ENCODE measurements at places on chromosomes 1 and 21. TPM values are rescaled to one million over a fixed set of nuclear protein-coding genes. Genes with fewer than 3 reads are reported as not detected.
A peak's percentile ranks its signal among the peaks of the same experiment; 100 is the strongest.

DNA sequence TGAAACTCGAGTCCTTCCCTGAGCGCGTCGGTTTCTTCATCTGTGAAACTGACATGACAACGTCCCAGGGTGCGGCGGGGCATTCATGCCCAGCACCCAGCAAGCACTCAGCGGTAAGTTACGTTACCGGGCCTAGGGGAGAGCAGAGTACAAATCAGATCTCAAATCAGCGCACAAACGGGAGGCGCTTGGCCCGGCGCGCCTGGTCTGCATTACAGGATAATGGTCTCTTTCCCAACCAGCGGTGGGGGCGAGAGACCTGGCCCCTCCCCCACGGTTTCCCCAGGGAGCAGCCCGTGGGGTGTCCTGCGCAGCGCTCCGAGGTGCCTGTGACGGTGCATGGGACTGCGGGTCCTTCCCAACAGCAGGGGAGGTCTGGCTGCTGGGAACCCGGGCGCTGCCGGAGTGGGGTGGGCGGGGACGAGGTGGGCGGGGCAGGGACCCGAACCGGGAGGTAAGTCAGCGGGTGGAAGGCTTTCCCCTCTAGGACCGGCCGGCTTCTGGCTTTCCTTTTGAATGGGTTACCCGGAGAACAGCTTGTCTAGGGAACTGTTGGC is 1.0 kb downstream of the TMEM51 start:
- DNase-seq = peak; percentile 44

GRCh38 chr1:23530087-23530746 is 816 bp downstream of the E2F2 start:
- DNase-seq = no peak

The S100A2 gene
- total RNA-seq = not detected

GRCh38 chr1:59499943-59500569 is 203.2 kb downstream of the FGGY start:
- no peak for DNase-seq

- DNase-seq = no peak
Measured at GRCh38 chr1:45623972-45624371, at the start of gene CCDC17. TSS of gene CCDC17 (minus strand) at chr1:45624054. CDS start at chr1:45623909, 145 bp downstream.

- DNase-seq = no peak
Measured at GRCh38 chr1:180805316-180805715, 107.4 kb upstream of the KIAA1614 start.

DNA sequence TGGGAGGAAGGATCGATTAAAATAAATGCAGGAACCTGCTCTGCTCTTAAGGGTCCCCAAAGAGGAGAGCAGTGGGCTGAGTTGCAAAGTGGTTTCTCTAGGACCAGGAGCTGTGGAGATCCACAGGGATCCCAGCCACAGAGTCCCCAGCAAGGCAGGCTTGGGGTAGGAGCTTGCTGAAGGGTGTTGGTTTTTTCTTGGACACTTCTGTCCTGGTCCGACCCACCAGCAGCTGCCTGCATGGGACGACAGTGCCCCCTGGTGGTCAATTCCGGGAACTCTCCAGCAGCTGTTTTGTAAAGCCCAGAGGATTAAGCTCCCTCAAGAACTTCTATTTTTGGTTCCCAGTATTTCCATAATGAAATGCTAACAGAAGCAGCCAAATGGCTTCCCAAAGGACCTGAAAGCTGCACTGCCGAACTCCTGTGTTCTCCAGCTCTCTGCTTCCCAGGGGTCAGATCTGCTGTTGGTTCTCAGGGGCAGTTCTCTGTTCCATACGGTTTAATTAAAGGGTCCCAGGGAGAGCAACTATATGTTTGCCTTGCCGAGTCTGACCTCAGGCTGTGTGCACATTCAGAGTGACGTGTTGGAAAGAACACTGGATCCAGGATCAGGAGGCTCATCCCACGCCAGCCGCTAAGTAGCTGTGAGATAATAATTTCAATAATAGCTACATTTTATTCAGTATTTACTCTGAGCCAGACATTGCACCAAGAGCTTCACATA is 23.2 kb downstream of the NENF start:
- peak; percentile 89 for DNase-seq

- no peak for DNase-seq
Measured at GRCh38 chr21:37673801-37674575, 242.3 kb downstream of the KCNJ6 start.

DNA sequence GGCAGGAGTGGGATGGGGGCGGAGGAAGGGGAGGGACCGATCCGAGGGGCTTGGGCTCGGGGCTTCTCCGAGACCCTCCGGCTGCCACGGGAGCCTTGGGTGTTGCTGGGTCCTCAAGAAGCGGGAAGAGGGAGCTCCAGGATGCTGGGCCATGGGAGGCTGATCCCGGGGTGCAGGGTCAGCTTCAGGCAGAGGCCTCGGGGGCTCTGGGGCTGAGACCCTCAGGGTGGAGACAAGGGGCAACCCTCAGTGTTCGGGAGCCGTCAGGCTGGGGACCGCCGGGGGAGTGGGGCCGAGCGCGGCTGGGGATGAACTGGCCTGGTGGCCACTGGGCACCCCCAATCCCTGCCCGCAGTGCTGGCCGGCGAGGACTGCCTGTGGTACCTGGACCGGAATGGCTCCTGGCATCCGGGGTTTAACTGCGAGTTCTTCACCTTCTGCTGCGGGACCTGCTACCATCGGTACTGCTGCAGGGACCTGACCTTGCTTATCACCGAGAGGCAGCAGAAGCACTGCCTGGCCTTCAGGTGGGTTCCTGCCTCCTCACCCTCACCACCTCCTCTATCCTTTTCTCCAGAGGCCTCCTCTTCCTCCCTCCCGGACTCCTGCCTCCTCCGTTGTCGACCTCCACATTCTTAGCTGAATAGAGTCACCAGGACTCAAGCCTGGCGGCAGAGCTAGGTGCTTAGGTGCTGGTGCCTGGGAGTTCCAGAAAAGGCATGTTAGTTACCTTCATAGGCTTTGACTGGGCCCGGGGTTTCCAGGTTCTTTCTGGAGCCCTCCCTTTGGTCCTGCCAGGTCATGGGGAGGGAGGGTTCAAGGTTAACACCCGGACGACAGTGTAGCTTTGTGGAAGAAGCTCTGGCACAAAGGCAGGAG is 631 bp downstream of the SHISA4 start:
- no peak for DNase-seq

DNA sequence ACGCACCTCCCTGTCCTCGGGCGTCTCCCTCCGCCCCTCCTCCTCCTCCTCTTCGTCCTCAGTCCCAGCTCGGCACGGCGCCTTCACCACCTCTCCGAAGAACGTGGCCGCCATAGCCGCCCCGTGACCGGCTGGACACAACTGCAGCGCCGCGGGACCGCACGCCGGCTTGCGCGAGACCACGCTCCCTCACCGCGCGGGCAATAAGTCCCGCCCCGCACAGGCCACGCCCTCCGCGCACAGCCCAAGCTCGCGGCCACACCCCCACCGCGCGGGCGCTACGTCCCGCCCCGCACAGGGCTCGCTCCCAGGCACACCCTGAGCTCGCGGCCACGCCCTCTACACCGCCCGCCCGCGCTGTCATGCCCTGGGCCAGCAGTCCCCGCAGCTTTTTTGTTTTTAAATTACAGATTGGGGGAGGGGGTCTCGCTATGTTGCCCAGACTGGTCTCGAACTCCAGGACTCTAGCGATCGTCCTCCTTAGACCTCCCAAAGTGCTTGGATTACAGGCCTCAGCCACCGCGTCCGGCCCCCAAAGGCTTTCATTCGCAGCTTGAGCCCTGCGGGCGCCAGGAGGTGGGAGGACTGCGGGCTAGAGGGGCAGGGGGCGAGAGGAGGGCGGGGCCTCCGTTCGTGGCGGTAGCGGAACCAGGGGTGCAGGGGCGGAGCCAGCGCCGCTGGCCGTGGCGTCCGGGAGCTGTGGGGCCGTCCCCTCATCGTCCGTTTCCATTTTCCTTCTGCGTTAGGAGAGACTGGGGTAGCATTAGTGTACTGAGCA is at the start of gene PSMG1:
PSMG1 (minus strand) TSS at position 180 of the 778 bp plus-strand sequence; CDS start at position 114, 66 bp downstream.
- DNase-seq = peak; percentile 97

DNA sequence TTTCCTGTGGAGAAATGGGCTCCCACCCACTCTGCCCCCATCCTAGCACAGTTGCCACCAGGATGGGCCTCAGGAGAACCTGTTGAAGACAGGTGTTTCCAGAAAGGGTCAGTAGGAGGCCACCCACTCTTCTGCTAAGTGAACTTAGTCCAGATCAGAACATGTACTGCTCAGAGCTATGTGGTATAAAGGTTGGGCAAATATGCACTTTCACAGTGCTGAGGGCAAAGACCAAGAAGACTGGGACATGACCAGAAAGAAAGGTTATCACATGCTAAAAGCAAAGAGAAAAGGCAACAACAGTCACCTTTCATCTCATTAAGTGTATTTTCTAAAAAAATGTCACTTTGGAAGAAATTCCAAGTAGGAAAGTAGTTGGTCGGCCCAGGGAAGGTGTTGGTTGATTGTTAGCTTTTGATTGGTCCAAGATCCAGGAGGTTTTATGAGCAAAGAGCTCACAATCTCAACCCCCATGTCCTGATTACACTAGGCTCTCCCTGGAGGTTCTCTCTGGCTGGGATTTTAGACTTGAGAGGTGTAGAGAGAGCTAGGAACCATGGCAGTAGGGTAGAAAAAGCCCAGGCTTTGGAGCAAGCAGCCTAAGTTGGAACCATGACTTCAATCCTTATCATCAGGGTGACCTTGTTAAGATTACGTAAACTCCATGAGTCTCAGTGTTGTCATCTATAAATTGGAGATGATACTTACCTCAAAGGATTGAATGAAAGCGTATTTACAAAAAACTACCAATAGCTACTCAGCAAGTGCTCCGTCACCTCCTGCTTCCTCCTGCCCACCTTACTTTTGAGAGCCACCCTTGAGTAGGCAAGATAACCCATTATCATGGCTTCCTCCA is 102.6 kb downstream of the GLUL start:
- DNase-seq = no peak

GRCh38 chr1:202568410-202568809 is 141.8 kb downstream of the SYT2 start:
- DNase-seq = no peak

The FCER1G gene
- 35.9 TPM for total RNA-seq

GRCh38 chr1:245716561-245716960 is 561.8 kb downstream of the KIF26B start:
- DNase-seq = no peak

The MTARC1 gene
- total RNA-seq = 50.6 TPM

DNA sequence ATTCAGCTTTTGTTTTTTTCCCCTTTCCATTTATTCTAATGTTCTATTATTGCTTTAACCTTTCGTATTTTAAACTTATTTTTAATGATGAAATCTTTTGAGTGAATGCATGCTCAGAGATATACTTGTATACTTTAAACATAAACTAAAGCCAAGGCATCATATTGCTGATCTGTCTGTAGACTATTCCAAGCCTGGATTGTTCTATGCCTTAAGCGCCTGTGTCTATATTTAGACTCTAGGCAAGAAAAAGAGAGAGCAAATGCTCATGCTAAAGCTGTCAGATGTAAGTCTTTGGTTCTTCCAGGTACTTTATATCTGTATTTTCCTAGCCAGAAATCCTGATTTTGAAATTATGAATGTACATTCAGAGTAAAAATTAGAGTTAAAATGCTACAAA is 14.4 kb downstream of the SH3GLB1 start:
- DNase-seq = no peak

GRCh38 chr1:55580845-55581332 is 365.7 kb upstream of the USP24 start:
- no peak for DNase-seq

- no peak for DNase-seq
Measured at GRCh38 chr1:209587789-209588188, 4.3 kb downstream of the CAMK1G start.

GRCh38 chr1:178031856-178032320 is 62.0 kb upstream of the RASAL2 start:
- DNase-seq = peak; percentile 94

The CFHR1 gene
- 0.21 TPM for total RNA-seq

DNA sequence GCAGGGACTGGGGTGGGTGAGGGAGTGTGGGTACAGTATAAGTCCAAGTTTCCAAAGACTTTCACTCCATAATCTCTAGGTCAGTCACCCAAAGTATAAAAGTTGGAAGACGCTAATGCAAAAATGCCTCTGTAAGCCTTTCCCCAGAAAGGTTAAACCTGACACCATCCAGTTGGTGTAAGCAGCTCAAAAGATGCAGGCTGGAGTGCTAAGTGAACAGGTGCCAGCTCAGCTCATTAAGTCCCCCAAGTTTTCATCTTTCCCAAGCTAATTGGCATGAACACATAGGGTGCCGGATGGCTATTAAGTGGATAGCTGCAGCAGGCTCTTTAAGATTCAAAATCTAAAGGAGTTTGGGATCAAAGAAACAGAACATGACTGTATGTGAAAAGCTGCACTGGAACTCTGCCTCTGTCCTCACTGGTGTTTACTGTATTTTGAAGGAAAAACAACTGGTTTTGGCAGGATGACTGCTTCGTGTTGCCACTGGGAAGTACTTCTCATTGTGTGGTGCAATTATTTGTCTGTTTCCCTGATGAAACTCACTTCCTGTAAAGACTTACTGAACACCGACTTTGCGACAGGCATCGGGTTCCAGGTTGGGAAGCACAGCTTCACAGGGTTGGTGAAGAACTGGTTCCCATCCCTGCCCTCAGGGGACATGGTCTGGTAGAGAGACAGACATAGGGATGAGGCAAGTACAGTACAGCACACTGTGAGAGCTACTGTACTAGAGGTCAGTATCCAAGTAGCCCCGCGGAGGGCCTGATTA is 152.7 kb downstream of the DAB1 start:
- no peak for DNase-seq

DNA sequence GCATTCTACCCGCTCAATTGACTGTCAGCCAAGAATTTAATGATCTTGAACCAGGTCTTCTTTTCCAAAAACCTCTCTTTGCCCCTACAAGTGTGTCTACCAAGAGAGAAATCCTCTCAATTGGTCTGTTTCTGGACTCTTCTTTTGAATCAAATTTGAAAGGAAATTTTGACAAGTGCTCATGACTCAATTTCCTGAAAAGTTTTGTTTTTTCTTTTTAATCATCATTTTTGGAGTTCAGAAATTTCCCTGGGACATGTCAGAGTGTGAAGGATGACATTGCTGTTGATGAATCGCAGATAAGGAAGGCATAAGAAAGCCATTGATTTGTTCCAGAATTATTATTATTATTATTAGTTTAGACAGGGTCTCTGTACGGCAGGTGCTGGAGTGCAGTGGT is 88.2 kb upstream of the AKT3 start:
- no peak for DNase-seq

DNA sequence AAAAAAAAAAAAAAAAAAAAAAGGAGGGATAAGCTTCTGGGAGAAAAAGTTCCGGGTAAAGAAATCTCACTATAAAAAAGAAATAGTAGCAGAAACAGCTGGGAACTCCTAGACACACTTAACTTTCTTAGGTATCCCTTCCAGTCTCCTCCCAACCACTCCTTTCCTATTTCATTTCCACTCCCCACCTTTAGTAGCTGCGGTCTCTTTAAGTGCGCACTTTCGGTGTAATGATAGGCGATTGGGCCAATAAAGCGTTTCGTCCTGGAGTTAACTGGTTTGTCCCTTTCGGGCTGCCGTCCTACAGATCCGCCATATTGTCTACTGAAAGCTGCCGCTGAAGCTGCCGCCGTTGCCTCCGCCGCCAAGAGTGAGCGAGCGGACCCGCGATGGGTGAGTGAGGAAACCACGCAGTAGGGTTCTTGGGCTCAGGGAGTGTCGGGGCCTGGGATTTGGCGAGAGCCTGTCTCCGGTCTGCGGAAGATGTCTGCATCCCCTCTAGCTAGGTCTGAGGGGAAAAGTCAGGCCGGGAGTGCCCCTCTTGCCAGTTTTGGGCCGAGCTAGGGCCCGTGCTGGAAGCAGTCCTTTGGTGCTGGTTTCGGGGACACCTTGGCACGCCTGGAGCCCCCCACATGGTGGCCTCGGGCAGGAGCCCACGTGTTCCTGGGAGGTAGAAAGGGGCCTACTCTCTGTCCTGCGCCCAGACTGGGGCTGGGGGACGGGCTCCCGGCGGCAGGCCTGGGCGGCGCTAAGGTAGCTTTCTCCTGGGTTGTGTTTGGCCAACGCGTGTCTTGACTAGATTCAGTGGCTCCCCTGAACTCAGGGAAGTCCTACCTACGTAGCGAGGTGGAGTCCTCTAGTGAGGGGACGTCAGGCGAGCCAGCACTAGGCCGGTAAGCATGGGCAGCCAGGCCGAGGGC is at the start of gene KPNA6:
KPNA6 (plus strand) TSS at position 315 of the 920 bp plus-strand sequence; CDS start at position 390, 75 bp downstream.
- peak; percentile 91 for DNase-seq
